ENCODE measurements at places on chromosomes 7 and 10. TPM values are rescaled to one million over a fixed set of nuclear protein-coding genes. Genes with fewer than 3 reads are reported as not detected.

The PGAM2 gene
- total RNA-seq, result 8.7 TPM

The CRHR2 gene
- 0.07 TPM for total RNA-seq

The PALD1 gene
- 21.6 TPM for total RNA-seq

The HACD1 gene
- 25.0 TPM for total RNA-seq

The ARHGEF35 gene
- 19.2 TPM for total RNA-seq

The PNLIP gene
- total RNA-seq, result not detected

The CYP26C1 gene
- 0.42 TPM for total RNA-seq

The LIMK1 gene
- 63.8 TPM for total RNA-seq

The SVOPL gene
- 1.4 TPM for total RNA-seq

The GALNT17 gene
- total RNA-seq, result 43.2 TPM

The FAM170B gene
- not detected for total RNA-seq

The NANOS1 gene
- total RNA-seq, result 4.5 TPM

The ORC5 gene
- 28.2 TPM for total RNA-seq

The DMTF1 gene
- 111 TPM for total RNA-seq

The NUTM2A gene
- 0.83 TPM for total RNA-seq

The GRID2IP gene
- 1.7 TPM for total RNA-seq

The OR13A1 gene
- 0.15 TPM for total RNA-seq

The PITRM1 gene
- 27.8 TPM for total RNA-seq

The CCAR1 gene
- 113 TPM for total RNA-seq

The BCAP29 gene
- 30.6 TPM for total RNA-seq

The GIMAP7 gene
- not detected for total RNA-seq

The KLF14 gene
- not detected for total RNA-seq

The PIK3CG gene
- total RNA-seq, result not detected

The ZKSCAN5 gene
- 16.6 TPM for total RNA-seq

The GPR15LG gene
- total RNA-seq, result not detected

The BHLHA15 gene
- 1.4 TPM for total RNA-seq

The SDK1 gene
- total RNA-seq, result 8.4 TPM

The TUBB8 gene
- 0.57 TPM for total RNA-seq

The SLC26A4 gene
- not detected for total RNA-seq

The MKX gene
- total RNA-seq, result 0.31 TPM

The TMEM72 gene
- not detected for total RNA-seq

The COL13A1 gene
- 3.1 TPM for total RNA-seq

The SLC25A28 gene
- total RNA-seq, result 19.6 TPM

The OPN1SW gene
- total RNA-seq, result not detected

The SLC16A12 gene
- total RNA-seq, result 0.77 TPM

The CLCN1 gene
- 0.13 TPM for total RNA-seq

The FAM237B gene
- total RNA-seq, result not detected

The TM9SF3 gene
- total RNA-seq, result 120 TPM

The EPHA1 gene
- total RNA-seq, result 109 TPM

The GHRHR gene
- total RNA-seq, result 5.9 TPM

The ACTR3C gene
- 2.2 TPM for total RNA-seq

The PRKAR2B gene
- total RNA-seq, result 15.2 TPM

The AFAP1L2 gene
- total RNA-seq, result 0.77 TPM

The ANLN gene
- total RNA-seq, result 84.7 TPM

The LAMB1 gene
- total RNA-seq, result 75.8 TPM

The OR2A5 gene
- total RNA-seq, result not detected

The TMEM139 gene
- total RNA-seq, result 0.85 TPM

The CALCR gene
- 0.44 TPM for total RNA-seq

The CARD11 gene
- 20.0 TPM for total RNA-seq

The C7orf57 gene
- total RNA-seq, result 0.35 TPM

The FAM3C gene
- total RNA-seq, result 64.5 TPM

The GGCT gene
- total RNA-seq, result 84.9 TPM

The BMPER gene
- total RNA-seq, result 0.20 TPM

The PDE6C gene
- not detected for total RNA-seq

The NAT16 gene
- total RNA-seq, result 0.50 TPM

The IGFBP1 gene
- not detected for total RNA-seq

The AP4M1 gene
- 18.8 TPM for total RNA-seq
